Mammary microvascular endothelial cell (primary cell): ENCODE measurements at places on chromosomes 16 and 17. TPM values are rescaled to one million over a fixed set of nuclear protein-coding genes. Genes with fewer than 3 reads are reported as not detected.

Gene ZP2
- total RNA-seq: not detected in 2 replicates

Gene HS3ST3A1
- total RNA-seq: 0.07 TPM in 1 of 2 replicates, not detected in the other

Gene SBK1
- 0.10 TPM in 1 of 2 replicates, not detected in the other for total RNA-seq

Gene ARL5C
- total RNA-seq: not detected in 2 replicates

Gene ASPA
- 0.13 TPM in 1 of 2 replicates, not detected in the other for total RNA-seq

Gene CPHXL2
- total RNA-seq: not detected in 2 replicates

Gene STARD3
- total RNA-seq: 25.6 and 34.7 TPM in 2 replicates

Gene TMIGD1
- not detected in 2 replicates for total RNA-seq

Gene AATK
- 2.1 and 2.3 TPM in 2 replicates for total RNA-seq

Gene HCRT
- not detected in 2 replicates for total RNA-seq
